Fibroblast of skin of right quadriceps (primary cell): ENCODE measurements at places on chromosomes 3 and 15.

DNA sequence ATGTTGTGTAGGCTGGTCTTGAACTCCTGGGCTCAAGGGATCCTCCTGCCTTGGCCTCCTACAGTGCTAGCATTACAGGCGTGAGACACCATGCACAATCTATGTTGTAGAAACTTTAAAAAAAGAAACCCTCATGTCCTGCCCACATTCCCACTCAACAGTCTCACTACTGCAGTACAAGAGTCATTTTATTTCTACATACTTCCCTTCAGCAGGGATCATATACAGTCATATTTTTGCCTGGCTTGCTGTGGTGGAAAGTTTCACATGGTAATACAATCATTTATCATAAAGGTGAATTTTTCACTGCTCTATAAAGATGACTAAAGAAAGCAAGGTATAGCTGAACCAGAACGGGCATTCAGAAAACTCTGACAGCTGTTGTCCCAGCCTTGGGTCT is 53.8 kb upstream of the PIK3CB start:
- DNase-seq: no peak

DNA sequence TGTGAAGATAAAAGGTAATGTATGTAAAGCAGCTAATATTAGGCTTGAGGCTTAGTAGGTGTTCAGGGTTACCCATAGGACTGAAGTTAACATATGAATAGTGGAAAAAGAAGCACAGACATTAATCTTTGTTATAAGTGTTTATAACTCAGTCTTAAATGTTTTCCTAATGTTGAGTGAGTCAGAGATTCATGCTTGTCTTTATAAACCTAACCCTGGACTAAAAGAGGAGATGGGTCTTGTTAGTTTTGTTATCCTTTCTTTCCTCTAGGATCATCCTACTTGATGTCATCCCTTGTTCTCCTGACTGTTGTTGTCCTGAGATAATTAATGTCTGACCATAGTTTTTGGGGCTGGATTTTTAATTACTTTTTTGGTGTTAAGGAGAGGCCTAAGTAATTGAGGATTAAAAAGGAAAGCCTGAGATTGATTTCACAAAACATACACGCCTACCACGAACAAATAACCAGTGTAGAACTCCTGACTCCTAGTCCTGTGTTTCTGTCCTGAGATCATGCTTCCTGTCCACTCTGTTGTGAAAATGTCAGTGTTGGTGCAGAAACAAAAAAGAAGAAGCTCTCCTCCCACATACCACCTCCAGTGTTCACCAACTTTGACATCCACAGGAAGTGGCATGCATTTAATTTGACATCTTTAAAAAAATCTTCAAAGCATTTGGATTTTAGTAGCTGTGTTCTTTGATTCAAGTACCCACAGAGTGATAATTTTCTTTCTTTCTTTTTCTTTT is 8.4 kb downstream of the MITF start:
- no peak for DNase-seq

DNA sequence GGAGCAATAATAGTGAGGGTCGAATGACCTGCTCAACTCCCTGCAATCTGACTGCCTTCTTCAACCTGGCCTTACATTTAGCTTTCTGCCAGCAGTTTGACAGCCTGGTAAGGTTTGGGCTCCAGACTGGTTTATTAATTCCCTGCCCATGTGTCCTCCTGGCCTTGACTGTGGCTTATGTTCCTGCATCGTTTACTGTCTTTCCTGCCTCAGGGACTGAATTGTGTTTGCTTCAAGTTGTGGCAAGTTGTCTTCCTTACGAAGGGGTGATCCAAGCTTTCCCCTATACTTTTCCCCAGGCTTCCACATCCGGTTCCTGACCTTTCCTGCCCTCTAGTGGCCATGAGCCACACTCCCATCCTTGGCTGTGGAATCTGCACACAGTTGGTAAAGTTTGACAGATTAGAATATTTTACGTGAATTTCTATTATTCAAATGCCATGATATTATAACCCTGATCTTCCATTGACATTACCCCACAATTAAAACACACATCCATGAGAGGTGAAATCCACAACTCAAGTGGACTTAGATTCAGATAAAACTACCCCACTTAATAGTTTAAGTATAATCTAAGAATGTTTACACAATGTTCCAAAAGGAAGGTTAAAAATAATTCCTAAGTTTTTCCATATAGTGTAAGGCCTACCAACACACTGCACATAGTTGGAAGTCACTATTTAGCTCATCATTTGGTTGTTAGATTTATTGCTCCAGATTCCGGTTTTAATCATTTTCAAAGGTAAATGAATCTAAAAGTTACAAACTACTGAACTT is 95.7 kb downstream of the NEDD4 start:
- DNase-seq: peak; percentile 55

DNA sequence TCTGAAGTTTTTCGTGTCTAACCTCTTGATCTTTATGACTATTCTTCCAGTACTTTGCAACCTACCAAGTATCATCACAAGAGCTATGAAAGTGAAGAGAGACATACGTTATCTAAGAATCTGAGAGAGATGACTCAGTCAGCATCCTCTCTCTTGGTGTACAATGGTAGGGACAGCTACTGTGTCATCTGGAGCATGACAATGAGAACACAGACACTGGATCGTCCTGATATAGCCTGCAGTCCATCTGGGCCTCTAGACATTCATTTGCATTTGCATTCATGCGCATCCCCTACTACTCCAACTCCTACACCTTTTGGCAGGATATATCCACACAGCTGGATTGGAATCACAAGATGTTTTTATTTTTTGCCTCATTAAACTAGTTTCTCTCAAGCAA is 115.2 kb downstream of the PEX5L start:
- no peak for DNase-seq

GRCh38 chr15:74787251-74788041 is 5.6 kb downstream of the CSK start:
- DNase-seq: peak; percentile 68

DNA sequence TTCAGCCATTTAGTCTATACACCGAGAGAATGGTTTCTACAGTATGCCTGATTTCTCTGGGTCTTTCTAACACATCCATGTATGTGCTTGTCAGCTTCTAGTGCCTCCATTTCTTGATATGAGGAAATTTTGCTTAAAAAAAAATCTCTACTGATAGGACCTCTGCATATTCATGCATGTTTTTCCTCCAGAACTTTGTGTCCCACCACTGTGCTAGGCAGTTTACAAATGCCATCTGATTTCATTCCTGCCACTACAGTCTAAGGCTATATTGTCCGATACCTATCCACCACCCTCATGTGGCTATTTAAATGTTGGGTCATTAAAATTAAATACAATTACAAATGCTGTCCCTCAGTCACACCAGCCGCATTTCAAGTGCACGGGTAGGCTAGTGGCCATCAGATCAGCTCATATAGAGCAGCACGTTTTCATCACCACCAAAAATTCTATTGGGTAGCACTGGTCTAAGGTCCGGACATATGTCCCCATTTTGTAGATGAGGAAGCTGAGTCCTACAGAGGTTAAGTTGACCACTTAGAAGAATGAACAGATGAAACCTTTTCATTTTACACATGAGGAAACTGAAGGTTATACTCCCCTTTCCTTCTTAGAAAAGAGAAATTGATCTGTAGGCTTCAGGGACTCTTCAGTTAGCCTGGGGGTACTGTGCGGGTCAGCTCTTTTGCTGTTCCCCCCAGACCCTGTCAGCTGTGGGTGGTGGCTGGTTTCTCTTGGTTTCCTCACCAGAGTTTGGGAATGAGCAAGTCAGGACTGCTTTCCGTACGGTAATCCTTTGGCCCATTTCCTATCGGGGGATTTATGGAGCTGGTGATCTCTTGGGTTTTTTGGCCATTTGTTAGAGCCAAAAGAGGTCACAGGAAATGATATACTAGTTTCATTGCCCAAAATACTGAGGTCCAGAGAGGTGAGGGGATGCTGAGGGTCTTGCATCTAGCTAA is 56.5 kb downstream of the SMAD3 start:
- no peak for DNase-seq

DNA sequence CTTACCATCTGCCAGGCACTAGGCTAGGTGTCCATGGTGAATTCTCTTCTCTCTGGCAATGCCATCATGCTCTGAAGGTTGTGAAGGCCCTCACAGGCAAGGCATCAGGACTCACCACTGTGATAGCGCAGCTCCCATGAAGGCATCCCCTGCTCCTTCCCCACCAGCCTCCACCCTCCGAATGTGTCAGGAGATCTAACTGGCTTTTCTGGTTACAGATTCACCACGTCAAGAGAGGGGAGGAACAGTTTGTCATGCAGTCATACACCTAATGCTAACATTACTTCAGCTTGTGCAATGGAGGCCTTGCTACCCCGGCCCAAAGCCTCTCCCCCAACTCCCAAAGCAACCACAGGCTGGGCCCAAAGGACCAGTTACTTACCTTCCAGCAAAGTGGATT is 8.9 kb upstream of the CMTM8 start:
- no peak for DNase-seq

DNA sequence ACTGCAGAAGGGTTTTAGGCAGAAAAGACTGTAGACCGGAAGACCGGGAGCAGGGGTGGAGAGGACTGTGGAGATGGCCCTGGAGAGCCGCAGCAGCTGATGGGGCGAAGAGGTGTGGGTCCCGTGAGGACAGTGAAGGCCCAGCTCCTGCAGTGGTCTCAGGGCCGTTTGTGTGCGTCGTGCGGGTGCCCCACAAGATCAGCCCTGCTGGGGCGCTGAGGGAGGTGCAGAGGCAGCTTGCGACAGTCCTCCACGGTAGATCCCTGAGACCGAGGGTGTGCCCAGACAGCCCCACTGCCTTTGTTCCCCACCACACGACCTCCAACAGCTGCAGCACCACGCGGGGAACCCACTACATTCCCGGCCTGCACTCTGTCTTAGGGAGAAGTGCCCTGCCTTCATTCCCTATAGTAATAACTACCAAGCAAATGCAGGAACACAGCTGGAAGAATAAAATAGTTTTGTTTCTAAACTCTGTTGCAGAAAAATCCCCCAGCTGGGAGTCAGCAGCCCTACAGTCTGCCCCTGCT is 19.0 kb upstream of the CRABP1 start:
- DNase-seq: no peak

GRCh38 chr3:33900809-33901505 is 102.5 kb downstream of the PDCD6IP start:
- peak; percentile 53 for DNase-seq

- DNase-seq: no peak
These were observed 34.5 kb downstream of the IL17RD start for GRCh38 chr3:57130571-57131209.

GRCh38 chr15:50295966-50296365 is 30.4 kb upstream of the HDC start:
- DNase-seq: no peak

GRCh38 chr3:136473716-136474326 is 223.7 kb downstream of the PCCB start:
- DNase-seq: peak; percentile 71

- DNase-seq: no peak
These were observed 55.1 kb downstream of the GASK1A start for GRCh38 chr3:43034200-43034599.

- DNase-seq: no peak
These were observed 848.6 kb downstream of the PDCD6IP start for GRCh38 chr3:34646911-34647460.
